Glutamatergic neuron (in vitro differentiated cells): ENCODE measurements at places on chromosomes 7 and 10. TPM values are rescaled to one million over a fixed set of nuclear protein-coding genes. Genes with fewer than 3 reads are reported as not detected.

CEP55 gene
- total RNA-seq, result 6.0 TPM

FAM3C gene
- 19.9 TPM for total RNA-seq

ASB10 gene
- not detected for total RNA-seq

TSPAN15 gene
- 49.8 TPM for total RNA-seq

TUBAL3 gene
- total RNA-seq, result not detected

CHAT gene
- total RNA-seq, result 15.4 TPM

ADARB2 gene
- 20.6 TPM for total RNA-seq

LIPK gene
- total RNA-seq, result not detected

CACNB2 gene
- 3.2 TPM for total RNA-seq

PRLHR gene
- total RNA-seq, result 0.22 TPM

CUX1 gene
- 56.5 TPM for total RNA-seq

ZNF853 gene
- 5.5 TPM for total RNA-seq

TMEM196 gene
- total RNA-seq, result 3.6 TPM

SFRP5 gene
- total RNA-seq, result not detected

ACBD7 gene
- total RNA-seq, result 1.5 TPM

ARHGEF35 gene
- total RNA-seq, result 0.69 TPM

CNNM2 gene
- total RNA-seq, result 14.3 TPM

CCL24 gene
- total RNA-seq, result not detected

AS3MT gene
- 8.3 TPM for total RNA-seq

ANAPC16 gene
- 37.0 TPM for total RNA-seq

WNT2 gene
- not detected for total RNA-seq

MYPN gene
- not detected for total RNA-seq

NEURL1 gene
- 3.1 TPM for total RNA-seq

CPN1 gene
- not detected for total RNA-seq

SPDYE6 gene
- not detected for total RNA-seq

CHST15 gene
- total RNA-seq, result 2.4 TPM

OR2A1 gene
- total RNA-seq, result not detected

SH2D4B gene
- 0.12 TPM for total RNA-seq

INA gene
- 625 TPM for total RNA-seq

NRP1 gene
- 100 TPM for total RNA-seq

STK31 gene
- total RNA-seq, result 1.7 TPM
